KG1 (cell line): ENCODE measurements at places on chromosomes 3 and 15.

DNA sequence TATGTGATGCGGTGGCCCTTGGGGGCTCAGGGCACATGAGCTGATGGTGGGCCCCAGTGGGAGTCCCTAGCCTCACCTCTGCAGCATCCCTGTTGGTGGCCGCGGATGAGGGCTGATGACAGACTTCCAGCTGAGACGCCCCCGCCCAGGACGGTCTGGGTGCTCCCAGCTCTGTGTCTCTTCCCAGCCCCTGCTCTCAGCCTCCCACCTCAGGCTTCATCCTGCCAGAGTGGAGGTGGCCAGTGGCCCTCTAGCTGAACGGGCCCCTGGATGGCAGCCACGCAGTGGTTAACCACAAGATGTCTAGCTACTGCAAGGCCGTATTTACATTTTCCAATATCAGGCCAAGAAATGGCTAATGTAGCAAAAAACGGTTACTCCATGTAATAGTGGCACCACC lies 205.3 kb upstream of the LINGO1 start:
- no peak for DNase-seq

- no peak for DNase-seq
These were observed 168.4 kb downstream of the WDR72 start for GRCh38 chr15:53591041-53591440.

DNA sequence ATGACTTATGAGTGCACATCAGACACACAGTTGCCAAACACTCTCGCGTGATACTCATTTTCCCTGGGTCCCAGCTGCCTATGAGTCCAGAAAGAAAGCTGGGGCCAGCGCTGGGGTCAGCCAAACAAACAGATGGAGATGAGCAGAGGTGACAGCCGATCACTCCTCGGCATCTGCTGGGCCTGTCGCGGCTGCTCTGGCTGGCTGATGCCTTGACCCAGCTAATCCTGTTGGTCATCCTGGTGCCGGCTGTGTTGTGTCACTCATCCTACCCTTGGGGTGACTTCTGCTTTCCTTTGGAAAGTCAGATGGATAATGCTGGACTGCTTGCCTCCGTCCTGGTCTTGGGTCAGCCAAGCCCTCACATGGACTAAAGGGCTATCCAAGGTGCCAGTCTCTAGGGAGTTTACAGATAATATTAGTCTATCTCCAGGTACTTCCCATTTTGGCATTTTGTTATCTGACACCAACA lies 105.3 kb upstream of the PDZRN3 start:
- no peak for DNase-seq

DNA sequence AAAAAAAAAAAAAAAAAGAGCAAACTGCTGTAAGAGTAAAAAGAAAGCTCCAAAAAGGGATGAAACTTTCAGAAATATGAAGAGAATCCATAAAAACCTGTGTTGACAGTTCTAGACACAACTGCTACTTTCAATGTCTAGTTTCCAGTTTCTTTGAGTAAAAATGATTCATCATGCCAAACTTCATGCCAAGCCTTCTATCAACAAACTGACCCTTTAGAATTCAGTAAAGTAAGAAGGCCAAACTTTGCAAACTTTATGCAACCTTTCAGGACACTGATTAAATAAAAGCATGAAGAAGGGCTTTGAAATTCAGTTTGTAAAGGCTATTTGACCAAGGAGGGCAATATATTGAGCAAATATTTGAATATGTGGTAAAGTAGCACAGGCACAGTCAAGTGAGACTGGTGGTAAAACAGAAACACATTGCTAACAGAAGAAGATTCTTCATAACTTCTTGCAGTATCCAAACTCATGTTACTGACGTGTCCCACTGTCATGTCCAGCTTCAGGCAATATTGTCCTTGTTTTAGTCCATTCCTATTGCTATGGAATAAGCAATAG lies 56.3 kb upstream of the CFAP20DC start:
- DNase-seq, result no peak

DNA sequence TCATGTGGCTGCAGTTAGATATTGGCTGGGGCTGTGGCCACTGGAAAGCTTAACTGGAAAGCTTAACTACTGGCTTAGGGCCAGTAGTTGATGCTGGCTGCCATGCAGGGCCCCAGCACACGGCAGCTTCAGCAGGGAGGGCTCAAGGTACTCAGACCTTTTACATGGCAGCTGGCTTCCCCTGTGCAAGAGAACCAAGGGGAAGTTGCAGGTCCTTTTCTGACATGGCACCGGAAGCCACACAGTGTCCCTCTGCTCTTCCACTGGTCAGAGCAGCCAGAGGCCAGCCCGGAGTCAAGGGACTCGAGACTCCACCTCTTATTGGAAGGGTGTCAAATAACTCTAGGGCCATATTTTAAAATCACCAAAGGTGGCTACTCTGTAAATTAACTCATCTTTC lies 24.5 kb downstream of the CCR9 start:
- no peak for DNase-seq

DNA sequence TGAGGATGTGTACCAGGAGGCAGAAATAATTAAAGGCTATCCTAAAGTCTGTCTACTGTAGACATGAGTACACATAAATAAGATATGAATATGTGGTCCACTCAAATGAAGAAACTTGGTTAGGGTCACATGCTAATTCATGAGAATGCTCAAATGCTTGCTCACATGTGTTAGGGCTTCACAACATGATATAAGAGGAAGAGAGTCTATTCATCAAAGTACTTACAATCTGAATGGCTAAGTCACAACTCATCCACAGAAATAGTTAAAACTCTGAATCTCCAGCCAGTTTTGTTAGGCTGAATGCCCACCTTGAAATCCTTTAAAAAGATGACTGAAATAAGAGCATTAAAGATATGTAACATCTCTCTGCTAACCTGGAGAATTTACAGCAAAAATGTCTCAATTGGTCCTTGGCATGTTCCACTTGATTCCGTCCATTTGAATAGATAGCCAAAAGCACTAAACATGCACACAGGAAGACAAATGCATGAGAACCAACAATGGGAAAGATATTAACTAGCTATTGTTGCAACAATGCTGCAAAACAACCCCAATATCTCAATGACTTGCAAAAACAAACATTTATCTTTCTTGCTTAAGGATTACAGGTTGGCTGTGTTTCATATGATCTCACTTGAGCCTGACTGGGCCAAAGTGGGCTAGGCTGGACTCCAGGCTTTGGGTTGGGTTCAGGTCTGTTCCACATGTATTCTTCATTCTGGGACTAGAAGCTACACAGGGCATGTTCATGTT lies 10.6 kb upstream of the TBC1D5 start:
- no peak for DNase-seq

- no peak for DNase-seq
These were observed 743.9 kb upstream of the GOLIM4 start for GRCh38 chr3:168839653-168840052.

GRCh38 chr15:87562203-87562602 lies 694.3 kb downstream of the NTRK3 start:
- no peak for DNase-seq

DNA sequence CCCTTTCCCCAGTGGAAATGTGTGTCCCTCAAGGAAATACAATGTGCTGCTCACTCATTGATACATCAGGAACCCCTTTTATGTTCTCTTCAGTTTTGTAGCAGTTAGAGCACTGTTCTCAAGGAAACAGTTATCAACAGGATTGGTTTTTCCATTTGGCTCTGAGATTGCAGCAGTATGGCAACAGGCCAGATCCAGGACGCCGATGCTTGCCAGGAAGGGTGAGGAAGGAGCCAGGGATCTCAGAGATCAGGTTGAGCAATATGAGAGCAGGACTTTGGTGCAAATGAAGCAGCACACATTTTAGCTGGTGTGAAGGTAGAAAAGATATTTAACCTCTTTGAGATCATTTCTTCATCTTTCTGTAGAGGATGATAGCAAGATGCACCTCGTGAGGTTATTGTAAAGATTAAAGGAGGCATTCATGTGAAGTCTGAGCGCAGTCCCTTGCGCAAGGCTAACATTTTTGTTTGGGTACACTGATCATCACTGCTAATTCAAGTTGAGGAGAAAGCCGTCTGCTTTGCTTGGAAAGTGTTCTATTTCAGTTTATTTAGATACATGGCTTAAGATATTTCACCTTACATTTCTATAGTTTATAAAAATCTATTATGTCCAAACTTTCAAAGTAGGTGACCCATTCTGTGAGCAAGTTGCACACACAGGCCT lies 68.5 kb downstream of the KCNH8 start:
- no peak for DNase-seq

- no peak for DNase-seq
These were observed 16.0 kb downstream of the ANKRD28 start for GRCh38 chr3:15781637-15782402.

DNA sequence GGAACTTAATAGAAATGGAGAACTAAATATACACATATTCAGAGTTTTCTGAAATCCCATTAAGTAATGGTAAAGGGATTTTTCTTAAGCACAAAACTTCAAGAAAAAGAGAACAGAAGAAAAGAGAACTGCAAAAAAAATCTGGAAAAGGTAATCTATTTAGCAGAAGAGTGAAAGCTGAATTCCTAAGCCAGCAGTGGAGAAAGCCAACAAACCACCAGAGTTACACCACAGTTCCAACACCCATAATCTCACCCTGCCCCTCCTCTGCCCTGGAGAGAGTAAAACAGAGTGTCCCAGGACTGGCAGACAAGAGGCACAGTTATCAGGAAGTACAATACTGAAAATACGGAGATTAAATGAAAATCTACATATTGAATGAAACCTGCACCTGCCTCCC lies 29.4 kb downstream of the TP53BP1 start:
- DNase-seq, result no peak

DNA sequence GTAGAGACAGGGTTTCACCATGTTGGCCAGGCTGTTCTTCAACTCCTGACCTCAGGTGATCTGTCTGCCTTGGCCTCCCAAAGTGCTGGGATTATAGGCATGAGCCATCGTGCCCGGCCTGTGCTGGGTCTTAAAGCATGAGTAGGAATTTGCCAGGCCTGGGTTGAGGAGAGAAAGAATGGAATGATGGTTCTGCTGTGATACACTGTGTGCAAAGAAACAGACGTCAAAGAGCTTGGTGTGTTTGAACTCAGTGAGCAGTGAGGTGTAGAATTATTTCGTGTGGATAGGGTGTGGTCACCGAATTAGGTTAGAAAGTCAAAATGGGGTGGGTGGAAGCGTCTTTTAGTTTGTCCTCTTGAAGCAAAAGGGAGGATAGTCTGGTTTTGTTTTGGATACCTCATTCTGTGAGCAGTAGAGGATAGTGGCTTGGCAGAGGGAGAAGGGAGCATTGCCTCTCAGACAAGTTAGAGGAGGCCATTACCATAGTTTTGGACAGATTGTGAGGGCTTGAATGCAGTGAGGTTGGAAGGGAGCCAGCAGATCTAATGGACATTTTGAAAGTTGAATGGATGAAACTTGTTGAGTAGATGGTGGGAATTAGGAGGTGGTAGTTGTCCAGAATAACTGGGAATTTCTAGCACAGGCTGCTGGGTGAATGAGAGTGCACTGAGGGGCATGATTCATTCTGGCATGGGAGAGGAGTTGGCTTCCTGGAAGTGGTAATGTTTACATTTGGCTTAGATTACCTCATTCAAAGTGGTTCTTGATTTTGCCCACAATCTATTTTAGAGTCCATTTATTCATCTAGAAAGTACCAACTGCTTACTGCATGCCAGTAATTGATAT lies 27.2 kb downstream of the AKAP13 start:
- no peak for DNase-seq

DNA sequence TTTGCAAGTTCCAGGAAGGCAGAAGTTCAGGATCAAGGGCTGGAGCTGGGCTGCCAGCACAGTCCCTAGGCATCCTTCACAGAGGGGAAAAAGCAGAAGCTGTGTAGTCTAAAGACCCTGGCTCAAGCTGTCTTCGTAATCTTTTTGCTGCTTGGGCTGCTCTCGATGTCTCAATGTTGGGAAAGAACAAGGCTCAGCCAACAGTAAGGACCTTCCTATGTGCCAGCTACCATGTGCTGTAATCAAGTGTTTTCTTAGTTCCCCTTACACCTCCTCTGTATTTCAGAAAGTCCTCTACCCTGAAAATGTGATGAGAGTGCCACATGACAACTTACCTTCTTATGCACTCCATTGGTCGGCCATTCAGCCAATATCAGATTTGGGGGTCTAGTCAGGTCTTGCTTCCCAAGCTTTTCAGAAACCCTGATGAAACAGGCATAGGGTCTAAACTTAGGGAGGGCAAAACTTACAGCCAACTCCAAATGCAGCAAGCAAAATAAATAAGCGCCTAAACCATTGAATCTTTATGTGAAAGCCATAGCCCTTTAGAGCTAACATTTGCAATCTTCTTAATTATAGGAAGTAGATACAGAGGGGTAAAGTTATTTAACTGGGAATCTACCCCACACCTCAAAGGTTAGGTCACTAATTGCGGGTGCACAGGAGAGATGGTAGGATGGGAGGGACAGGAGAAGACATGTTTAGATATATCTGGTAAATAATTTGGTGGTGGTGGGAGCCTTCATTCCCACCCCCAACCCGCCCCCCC lies 1.2 kb upstream of the EDEM1 start:
- DNase-seq, result peak; percentile 71
